ENCODE measurements at places on chromosomes 5 and 9.

- ATAC-seq: no peak
These were observed 75.9 kb upstream of the MINAR2 start for GRCh38 chr5:129672006-129672405.

- ATAC-seq: no peak
These were observed 26.3 kb upstream of the PTGER4 start for GRCh38 chr5:40653221-40654022.

- ATAC-seq: peak; percentile 71
These were observed 3.1 kb upstream of the DBH start for GRCh38 chr9:133632806-133633680.

DNA sequence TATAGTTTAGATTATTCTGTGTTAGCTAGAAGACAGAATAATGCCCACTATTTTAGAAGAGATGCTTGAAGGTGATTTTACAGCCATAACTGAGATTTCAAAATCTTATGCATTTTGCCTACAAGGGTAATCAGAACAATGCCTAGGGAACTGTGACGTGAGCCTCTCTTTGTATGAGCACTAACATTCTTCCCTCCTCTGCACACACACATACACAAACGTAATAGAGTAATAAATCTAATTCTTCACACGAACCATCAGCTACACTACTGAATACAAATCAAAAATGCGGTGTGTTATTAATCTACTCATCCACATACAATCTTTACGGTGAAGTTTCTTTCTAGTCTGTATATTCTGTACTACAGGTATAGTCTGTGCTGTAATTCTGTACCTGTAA lies 227.8 kb downstream of the PLK2 start:
- peak; percentile 68 for ATAC-seq

DNA sequence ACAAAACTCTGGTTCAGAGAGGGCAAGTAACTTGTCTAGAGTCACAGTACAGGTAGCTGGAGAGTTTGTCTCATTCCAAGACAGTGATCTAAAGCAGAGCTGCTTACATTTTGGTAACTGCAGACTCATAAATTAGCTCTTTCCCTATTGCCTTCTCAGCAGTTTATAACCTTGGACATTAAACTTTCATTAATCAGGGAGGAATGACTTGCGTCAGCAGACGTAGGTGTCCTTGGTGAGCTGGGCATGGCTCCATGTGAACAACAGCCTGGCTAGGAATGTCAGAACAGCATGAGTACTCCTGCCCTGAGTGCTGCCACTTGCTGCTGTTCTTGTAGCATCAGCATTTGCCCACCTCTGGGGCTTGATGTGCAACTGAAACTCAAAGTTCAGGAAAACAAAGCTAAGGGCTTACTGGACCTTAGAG lies 2.2 kb upstream of the ALDOB start:
- ATAC-seq: no peak

DNA sequence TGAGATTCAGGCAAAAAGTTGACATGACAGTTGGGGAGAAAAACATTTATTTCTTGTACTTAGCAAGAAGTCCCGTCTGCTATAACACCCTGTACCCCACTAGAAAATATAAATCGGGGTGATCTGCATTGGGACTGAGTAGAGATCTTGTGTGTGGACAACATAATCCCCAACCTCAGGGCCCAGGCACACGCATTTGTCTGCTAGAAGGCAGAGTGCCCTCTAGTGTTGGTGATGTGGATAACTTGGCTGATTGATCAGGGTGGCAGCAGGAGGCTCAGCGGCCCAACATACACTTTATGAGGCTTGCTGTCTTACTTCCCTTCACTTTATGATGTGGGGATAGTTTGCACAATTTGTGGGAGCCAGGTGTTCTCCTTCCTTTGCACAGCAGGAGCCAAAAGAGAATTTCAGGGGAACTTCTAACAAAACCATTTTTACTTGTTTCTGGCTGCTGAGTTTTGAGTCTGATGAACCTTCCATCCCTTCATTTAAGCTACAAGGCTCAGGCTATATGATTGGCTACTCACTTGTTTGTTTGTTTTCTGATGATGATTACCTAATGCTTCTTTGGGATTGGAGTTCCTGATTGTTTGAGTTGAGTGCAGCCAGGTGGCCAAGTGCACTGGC lies 263.2 kb downstream of the DMAC1 start:
- peak; percentile 86 for ATAC-seq

- no peak for ATAC-seq
These were observed 15.3 kb upstream of the NRG2 start for GRCh38 chr5:140058212-140058932.

- no peak for ATAC-seq
These were observed 352.2 kb downstream of the PLK2 start for GRCh38 chr5:58107704-58108103.

DNA sequence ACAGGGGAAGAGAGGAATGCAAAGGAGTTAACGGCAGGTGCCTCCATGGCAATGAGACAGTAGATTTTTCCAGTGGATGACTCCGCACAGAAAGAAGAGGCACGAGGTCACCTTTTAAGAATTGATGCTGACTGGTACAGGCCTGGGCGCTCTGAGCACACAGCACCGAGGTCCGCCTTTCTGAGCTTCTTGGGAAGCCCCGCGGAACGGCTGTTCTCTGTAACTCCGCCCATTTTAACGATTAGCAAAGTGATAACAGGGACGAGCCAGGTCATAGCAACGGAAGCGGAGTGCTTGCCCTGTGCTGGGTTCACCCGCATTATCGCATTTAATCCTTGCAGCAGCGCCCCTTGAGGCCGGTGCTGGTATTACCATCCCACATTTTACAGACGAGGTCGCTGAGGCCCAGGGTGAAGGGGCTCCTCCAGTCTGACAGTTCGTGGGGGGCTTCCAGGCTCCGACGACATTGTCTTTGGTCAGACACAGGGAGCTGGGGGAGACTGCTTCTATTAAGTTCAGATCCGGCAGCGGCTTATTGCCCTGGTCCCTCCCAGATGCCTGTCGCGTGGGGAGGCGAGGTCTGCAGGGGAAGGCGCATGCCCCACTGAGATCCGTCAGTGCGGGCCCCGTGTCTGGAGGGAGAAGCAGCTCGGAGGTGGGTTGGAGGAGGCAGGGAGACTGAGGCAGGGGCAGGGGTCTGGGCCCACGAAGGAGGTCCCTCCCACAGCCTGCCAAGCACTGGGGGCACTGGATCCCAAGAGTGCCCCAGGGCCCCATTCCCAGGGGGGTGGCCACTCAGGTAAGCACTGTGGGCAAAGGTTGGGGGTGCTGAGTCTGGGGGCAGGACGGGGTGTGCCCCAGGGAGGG lies 22.3 kb upstream of the HMCN2 start:
- ATAC-seq: peak; percentile 73

- ATAC-seq: no peak
These were observed 91.7 kb downstream of the EDIL3 start for GRCh38 chr5:84292788-84293653.

DNA sequence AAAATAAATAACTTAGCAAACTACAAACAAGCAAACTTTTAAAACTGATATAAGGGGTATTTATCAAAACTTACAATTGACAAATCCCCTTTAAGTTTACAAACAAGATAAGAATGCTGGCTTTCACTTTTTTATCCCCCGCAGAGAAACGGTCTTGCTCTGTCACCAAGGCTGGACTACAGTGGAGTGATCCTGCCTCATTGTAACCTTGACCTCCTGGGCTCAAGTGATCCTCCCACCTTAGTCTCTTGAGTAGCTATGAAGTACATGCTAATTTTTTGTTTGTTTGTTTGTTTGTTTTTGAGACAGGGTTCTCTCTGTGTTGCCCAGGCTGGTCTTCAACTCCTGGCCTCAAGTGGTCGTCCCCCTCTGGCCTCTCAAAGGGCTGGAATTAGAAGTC lies 9.0 kb upstream of the NIPSNAP3A start:
- no peak for ATAC-seq

- ATAC-seq: peak; percentile 66
These were observed 88.2 kb downstream of the LIFR start for GRCh38 chr5:38468202-38468673.

DNA sequence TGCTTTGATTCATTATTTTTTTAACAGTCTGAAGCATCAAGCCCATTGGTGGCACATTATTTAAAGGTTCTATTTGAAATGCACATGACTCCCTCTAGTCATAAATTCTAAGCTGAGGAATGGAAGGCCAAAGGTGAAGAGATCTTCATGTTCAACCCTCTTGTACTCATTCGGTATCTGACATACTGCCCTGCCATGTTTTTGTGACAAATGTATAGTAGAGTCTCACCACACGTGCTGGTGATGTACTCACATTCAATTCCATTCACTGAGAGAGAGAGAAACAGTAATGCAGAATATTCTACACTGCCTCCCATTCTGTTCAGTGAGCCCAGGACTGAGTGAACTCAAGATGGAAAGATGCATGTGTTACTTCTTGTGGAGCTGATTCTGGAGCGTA lies 98.3 kb downstream of the GDA start:
- ATAC-seq: peak; percentile 22

DNA sequence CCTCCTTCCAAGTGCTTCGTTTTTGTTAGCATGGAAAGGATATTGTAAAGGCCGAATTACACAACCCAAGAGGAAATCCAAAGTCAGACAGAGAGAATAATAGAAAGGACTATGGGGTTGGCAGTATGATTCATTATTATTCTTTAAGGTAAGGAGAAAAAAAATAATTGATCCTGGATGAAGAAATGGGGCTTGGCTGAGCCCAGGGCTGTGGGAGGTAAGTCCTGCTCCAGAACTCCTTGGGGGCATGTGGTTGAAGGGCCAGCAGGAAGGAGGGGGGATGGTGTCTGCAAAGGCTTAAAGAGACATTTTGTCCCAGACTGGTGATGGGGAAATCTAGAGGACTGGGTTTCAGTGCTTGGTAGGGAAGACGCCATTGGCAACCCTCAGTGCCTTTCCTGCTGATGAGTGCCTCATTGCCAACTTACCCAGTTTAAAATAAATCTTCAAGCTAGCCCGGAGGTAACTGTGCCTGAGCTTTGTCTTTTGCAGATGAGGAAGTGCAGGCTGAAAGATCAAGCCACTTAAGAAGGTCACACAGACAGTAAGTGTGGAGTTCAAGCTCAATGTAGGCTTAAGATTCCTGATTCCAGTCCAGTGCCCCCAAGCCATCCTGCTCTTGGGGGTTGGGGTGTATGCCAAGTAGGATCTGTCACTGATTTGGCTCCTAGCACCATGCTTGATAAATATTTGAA lies 30.2 kb downstream of the FOXI1 start:
- ATAC-seq: no peak

DNA sequence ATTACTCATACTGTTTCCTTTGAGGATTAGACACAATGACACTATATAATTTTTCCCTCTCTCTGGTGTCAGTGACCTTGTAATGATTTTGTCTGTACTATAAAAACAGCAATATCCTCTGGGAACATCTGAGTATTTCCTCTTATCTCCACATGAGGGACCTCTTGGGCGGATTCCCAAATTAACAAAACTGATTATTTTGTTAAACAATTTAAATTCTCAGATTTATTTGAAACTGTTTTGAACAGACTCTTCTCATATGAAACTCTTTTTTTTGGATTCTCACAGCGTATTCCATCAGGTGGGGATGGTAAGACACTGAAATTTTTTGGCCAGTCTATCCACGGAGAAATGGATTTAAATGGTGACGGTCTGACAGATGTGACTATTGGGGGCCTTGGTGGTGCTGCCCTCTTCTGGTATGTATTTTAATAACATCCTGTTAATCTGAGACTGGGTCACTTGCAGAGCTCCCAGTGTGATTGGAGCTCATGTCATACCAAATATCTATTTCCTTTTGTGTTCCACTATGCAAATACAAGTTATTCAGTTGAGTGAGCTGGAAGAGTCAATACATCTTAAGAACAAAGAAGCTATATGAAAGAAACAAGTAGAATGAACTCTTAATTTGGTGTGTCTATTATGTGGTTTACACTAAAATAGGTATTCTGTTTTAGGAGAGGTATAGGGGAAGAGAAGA lies 73.8 kb upstream of the ITGA2 start:
- peak; percentile 87 for ATAC-seq

GRCh38 chr5:180640861-180641565 lies 8.4 kb downstream of the FLT4 start:
- ATAC-seq: no peak

DNA sequence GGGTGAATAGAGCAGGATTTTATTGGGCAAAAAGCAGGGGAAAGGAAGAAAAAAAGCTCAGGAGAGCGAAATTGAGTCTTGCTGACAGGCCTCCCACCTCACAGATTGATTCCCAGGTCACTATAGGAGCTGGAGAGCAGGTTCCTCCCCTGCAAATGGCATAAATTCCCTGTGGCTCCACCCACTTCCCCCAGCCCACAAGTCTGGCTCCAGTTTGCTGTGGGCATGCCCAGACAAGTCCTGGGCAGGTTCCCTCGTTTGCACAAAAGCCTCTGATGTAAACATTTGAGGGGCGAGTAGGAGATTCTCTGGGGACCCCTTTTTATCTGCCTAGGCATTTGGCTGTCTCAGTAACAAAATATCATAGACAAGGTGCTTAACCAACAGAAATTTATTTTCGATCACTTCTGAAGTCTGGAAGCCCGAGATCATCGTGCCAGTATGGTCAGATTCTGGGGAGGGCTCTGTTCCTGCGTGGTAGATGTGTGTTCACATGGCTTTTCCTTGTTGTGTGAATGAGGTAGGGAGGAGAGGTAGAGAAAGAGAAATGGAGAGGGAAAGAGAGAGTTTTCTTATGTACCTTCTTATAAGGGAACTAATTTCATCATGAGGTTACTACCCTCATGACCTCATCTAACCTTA lies 614.5 kb downstream of the MAT2B start:
- peak; percentile 100 for ATAC-seq

DNA sequence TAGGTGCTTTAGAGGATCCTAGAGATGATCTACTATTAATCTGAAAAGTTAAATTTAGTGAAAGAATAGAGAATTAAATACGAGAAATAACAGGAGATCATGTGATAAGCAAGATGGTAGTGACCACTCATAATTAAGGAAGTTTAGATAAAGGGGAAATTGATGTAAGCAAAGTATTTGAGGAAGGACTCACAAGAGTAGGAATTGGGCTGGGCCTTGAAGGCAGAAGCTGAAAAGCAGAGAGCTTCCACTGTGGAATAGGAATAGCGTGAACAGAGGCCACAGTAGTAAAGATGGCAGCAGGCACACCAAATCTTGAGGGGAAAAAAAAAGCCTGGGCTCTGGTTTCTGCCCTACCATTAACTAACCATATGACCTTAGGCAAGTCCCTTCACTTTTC lies 38.0 kb downstream of the KIF24 start:
- no peak for ATAC-seq

GRCh38 chr9:21964925-21965385 lies 29.2 kb downstream of the CDKN2A start:
- no peak for ATAC-seq

DNA sequence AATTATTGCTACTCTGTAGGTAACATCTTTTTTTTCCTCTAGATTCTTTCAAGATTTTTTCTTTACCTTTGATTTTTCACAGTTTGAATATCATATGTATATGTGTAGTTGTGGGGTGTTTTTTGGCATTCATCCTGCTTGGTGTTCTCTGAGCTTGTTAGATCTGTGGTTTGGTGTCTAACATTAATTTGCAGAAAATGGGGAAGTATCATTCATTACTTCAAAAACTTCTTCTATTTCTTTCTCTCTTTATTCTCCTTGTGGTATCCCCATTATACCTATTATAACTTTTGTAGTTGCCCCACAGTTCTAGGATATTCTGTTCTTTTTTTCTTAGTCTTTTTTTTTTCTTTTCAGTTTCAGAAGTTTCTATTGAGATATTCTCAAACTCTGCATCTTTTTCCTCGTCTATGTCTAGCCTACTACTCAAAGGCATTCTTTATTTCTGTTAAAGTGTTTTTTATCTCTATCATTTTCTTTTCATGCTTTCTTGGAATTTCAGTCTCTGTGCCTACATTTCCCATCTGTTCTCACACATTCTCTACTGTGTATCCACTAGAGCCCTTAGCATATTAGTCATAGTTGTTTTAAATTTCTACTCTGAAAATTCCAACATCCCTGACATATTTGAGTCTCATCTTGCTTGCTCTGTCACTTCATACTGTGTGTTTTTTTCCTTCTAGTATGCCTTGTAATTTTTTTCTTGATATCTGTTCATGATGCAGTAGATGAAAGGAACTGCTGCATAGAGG lies 60.1 kb upstream of the GNA14 start:
- no peak for ATAC-seq
